Breast epithelium (tissue), 4 donors: ENCODE measurements at places on chromosomes 1 and 21. TPM values are rescaled to one million over a fixed set of nuclear protein-coding genes. Genes with fewer than 3 reads are reported as not detected.

Gene CDC20
- total RNA-seq = 1.3 TPM

DNA sequence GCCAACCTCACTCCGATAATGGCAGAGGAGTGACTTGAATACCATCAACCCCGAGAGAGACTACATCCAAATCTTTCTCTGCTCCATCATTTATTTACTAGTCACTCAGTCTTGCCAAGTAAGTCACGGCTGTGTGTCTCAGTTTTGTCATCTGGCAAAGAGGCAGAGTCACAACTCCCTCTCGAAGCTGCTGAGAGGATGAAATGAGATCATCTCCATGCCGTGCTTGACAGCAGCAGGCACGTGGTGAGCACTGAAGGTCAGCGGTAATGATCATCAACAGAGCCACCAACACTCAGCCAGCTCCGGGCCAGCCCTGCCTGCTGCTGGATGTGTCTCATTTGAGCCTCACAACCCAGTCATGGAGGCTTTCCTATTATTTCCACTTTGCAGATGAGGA, 19.9 kb downstream of the ALDH4A1 start:
- H3K27ac ChIP-seq = no peak overlapping the region
- no peaks in the 10 kb centered on the region for H3K27me3 ChIP-seq
- no peaks in the 10 kb centered on the region for H3K36me3 ChIP-seq
- no peaks in the 10 kb centered on the region for H3K4me1 ChIP-seq
- no peak overlapping the region for H3K4me3 ChIP-seq

DNA sequence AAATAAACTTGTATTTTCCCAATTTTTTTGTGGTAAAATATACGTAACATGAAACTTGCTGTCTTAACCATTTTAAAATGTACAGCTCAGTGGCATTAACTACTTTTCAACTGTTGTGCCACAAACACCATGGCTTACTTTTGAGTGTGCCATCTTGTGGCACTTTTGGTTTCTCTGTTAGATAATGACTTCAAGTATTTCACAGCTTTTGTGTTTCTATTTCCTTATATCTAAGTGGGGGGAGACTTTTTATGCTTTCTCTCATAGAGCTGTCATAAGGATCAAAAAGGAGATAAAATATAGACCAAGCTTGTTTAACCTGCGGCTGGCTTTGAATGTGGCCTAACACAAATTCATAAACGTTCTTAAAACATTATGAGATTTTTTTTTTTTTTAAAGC, 44.3 kb downstream of the CDC14A start:
- H3K27ac ChIP-seq = no peak overlapping the region
- H3K27me3 ChIP-seq = no peaks in the 10 kb centered on the region
- no peak overlapping the region for H3K4me3 ChIP-seq
- DNase-seq = no peak
- no peaks in the 10 kb centered on the region for H3K36me3 ChIP-seq

Gene SPRR2A
- total RNA-seq = not detected

GRCh38 chr1:160830321-160831153, 32.1 kb downstream of the CD244 start:
- H3K4me1 ChIP-seq = no peaks in the 10 kb centered on the region
- no peak overlapping the region for H3K27ac ChIP-seq
- no peaks in the 10 kb centered on the region for H3K27me3 ChIP-seq
- DNase-seq = no peak
- H3K4me3 ChIP-seq = no peak overlapping the region

GRCh38 chr1:240190881-240191401, 99.3 kb downstream of the FMN2 start:
- no peaks in the 10 kb centered on the region for H3K27me3 ChIP-seq
- H3K4me3 ChIP-seq = no peak overlapping the region
- H3K27ac ChIP-seq = no peak overlapping the region
- H3K36me3 ChIP-seq = no peaks in the 10 kb centered on the region
